ENCODE measurements at places on chromosomes 16 and 17. TPM values are rescaled to one million over a fixed set of nuclear protein-coding genes. Genes with fewer than 3 reads are reported as not detected.

The NPW gene
- total RNA-seq = 0.70 TPM

The SNAI3 gene
- total RNA-seq = 7.2 TPM

The SLC12A3 gene
- total RNA-seq = not detected

The G6PC1 gene
- not detected for total RNA-seq

The CALB2 gene
- not detected for total RNA-seq

The CCL17 gene
- total RNA-seq = not detected

The ABCA10 gene
- 0.64 TPM for total RNA-seq

The TNFRSF13B gene
- not detected for total RNA-seq

The TMEM204 gene
- 40.3 TPM for total RNA-seq

The TEKT1 gene
- total RNA-seq = not detected

The CCL5 gene
- 46.4 TPM for total RNA-seq

The GNG13 gene
- total RNA-seq = not detected

The CDK10 gene
- 96.3 TPM for total RNA-seq

The PPP1R1B gene
- not detected for total RNA-seq

The MYH1 gene
- not detected for total RNA-seq

The IKZF3 gene
- total RNA-seq = 23.1 TPM

The CFAP97D1 gene
- not detected for total RNA-seq

The SLX1B gene
- 38.4 TPM for total RNA-seq

The OR1F1 gene
- total RNA-seq = not detected

The CD300LB gene
- not detected for total RNA-seq

The KNOP1 gene
- 22.1 TPM for total RNA-seq

The CES3 gene
- 10.9 TPM for total RNA-seq

The CDR2L gene
- total RNA-seq = 0.73 TPM

Data from T-helper 2 cell treated with Interferon-gamma antibody and Interleukin-4, amounts not matched to agents 100 ng/mL and 5 ng/mL, for 36 hours (primary cell).